Dermis blood vessel endothelial cell (primary cell): ENCODE measurements at places on chromosomes 6 and 20. TPM values are rescaled to one million over a fixed set of nuclear protein-coding genes. Genes with fewer than 3 reads are reported as not detected.

The MICAL1 gene
- total RNA-seq, result 17.8 and 22.8 TPM in 2 replicates

The MACROD2 gene
- total RNA-seq, result 0.28 and 0.85 TPM in 2 replicates

The SOX18 gene
- 82.5 and 123 TPM in 2 replicates for total RNA-seq

The USP49 gene
- total RNA-seq, result 2.9 and 3.1 TPM in 2 replicates

The PROKR2 gene
- not detected in 2 replicates for total RNA-seq

The RIPPLY2 gene
- total RNA-seq, result 0.42 TPM in 1 of 2 replicates, not detected in the other

The XRN2 gene
- total RNA-seq, result 97.5 and 121 TPM in 2 replicates

DNA sequence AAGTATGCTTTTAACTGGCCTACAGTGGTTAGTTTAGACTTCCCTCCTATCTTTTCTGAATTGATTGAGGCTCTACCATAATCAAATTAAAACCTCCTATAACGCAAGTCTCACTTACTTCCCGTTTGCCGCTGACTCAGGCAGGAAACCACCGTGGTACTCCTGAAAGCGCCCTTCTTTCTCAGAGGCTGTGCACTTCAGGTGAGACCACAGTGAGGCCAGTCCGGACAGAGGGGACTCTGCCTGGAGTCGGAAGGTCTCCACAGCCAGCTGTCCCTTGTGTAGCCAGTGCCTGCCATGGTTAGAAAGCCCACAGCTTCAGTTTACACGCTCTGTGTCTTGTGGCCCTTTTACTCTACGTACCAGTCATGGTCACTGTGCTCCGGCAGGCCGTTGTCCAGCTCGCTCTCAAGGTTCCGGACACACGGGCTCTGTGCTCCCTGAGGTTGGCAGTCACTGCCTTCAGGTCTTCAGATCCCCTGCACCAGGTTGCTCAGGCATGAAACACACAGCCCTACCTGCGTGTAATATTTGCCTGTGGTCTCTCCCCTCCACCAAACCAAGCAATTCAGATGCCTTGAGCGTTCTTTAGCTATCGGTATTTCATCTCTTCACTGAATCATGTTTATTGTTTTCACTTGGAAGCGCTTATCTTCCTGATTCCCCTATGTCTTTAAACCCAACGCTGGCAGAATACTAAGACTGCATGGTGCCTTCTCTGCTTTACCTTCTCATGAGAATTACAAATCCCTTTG lies 178.8 kb downstream of the SMOC2 start:
- no peak for DNase-seq

DNA sequence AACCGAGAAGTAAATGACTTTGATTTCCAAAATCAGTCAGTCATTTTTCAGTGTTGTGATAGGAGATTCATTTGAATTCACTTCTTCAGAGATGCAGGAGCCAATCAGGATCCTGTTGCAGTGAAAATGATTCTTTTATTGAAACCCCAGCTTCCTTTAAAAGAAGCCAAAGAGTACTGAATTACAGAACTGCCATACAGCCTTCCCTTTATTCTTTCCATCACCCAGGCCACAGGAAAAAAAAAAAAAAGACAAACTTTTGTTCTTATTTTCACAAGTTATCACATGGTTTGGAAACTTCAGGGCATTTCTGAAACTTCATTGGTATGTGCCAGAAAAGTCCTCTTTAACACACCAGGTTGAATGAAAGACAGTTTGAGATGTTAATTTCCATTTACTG lies 1.8 kb upstream of the CARMIL1 start:
- no peak for DNase-seq

DNA sequence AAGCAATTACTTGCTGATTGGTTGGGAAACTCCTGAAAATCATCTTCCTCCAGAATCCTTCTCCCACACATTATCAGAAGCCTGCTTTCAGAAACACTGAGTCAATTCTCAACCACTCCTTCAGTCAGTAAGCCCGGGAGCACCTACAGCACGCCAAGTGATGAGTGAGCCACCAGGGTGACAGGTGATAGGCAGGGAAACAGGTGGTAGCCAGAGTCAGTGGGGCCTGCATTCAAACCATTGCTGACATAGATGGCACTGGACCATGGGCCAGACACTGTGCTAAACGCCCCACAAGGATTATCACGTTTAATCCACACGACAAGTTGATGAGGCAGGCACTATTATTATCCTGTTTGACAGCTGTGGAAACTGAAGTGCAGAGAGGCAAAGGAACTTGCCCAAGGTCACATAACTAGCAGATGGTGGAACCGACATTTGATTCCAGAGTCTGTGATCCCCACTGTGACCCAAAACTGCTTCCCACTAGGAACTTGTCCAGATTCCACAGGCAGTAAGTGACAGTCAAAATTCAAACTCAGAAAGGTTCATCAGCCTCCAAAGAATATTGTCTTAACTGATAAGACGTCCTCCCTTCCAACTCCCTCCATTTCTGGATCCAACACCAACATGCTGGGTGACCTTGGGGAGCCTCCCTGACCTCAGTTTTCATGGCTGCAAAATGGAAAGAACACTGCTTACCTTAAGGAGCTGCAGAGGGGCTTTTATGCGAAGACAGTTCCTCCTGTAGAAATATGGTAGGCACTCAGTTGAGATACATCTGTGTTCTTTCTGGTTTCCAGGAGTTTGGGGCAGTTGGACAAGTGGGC lies 23.9 kb upstream of the TOP1 start:
- DNase-seq, result peak; percentile 57

- DNase-seq, result no peak
These were observed 127.5 kb downstream of the BTBD9 start for GRCh38 chr6:38512211-38512610.

DNA sequence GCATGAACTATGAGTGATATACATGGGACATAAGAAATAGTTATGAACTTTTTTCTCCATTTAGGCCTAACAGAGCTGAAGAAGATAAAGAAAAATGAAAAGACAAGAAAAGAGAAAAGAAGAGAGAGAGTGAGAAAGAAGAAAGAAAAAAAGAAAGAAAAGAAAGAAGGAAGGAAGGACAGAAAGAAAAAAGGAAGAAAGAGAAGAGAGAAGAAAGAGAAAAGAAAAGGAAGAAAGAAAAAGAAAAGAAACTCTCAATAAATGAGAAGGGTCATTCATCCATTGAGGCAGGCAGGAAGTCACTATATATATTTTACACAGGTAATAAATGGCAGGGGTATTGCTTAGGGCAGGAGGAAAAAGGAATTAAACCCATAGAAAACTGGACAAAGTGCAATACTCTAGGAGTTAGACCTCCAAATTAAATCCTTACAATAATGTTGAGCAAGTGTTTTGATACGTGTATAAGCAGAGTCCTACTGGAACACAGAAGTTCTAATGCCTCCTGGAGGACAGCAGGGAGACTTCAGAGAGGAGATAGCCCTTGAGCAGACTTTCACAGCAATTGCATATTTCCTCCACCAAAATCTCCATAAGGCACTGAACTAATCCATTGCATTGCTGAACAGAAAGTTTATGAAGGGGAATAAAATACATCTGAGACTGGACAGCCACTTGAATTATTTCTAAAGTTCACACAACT lies 86.4 kb upstream of the TENT5A start:
- DNase-seq, result no peak

DNA sequence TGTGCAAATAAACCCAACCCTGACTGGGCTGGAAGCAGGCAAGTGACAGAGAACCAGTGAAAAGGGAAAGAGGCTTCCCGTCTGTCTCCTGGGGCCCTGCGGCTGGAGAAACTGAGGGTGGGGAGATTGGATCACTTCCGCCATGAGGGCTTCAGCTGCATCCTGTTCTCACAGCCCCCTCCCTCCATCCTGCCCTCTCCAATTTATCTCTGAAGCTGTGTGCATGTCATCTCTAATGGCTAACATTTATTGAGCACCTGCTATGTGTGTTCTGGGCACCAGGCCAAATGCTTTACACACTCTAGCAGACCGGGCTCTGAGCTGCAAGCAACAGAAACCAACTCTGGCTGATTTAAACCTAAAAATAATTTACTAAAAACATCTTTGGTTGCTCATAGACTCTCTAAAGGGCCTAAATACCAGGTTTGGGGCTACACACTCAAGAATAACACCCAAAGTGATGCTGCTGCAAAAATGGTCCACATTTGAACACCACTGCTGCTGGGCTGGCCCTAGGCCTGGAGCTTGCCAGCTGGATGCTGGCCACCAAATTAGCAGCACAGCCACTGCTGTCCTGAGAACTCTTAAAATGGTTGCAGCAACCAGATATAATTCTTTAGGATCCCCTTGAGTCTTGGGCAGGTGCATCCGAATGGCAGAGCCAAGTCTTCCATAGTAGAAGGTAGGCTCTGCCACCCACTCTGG lies 123.6 kb upstream of the LRFN2 start:
- peak; percentile 48 for DNase-seq

- no peak for DNase-seq
These were observed 161.0 kb upstream of the ATXN1 start for GRCh38 chr6:16922282-16922681.

- DNase-seq, result no peak
These were observed 803.7 kb downstream of the GRIK2 start for GRCh38 chr6:102197211-102197610.

- no peak for DNase-seq
These were observed 202.7 kb downstream of the CLIC5 start for GRCh38 chr6:45812922-45813321.

- DNase-seq, result no peak
These were observed 2.0 kb downstream of the TTLL9 start for GRCh38 chr20:31872406-31872805.

GRCh38 chr6:1622851-1623768 lies 13.4 kb downstream of the FOXC1 start:
- no peak for DNase-seq

GRCh38 chr20:58349570-58349969 lies 39.5 kb upstream of the VAPB start:
- no peak for DNase-seq

GRCh38 chr6:100035873-100036653 lies 42.0 kb upstream of the MCHR2 start:
- peak; percentile 2 for DNase-seq

- peak; percentile 38 for DNase-seq
These were observed 18.2 kb downstream of the NEDD9 start for GRCh38 chr6:11214084-11214833.

GRCh38 chr6:114007516-114007915 lies 36.6 kb upstream of the HDAC2 start:
- peak; percentile 4 for DNase-seq
